Kidney (tissue), 22 donors: ENCODE measurements at places on chromosomes 1 and 21. TPM values are rescaled to one million over a fixed set of nuclear protein-coding genes. Genes with fewer than 3 reads are reported as not detected.

The KRTAP10-12 gene
- total RNA-seq, result not detected

The STIL gene
- 2.5 TPM for total RNA-seq

The TCP10L gene
- total RNA-seq, result 2.2 TPM

The DIO1 gene
- total RNA-seq, result 2.9 TPM

The SYT11 gene
- total RNA-seq, result 16.8 TPM
